ENCODE measurements at places on chromosomes 12 and 14.

DNA sequence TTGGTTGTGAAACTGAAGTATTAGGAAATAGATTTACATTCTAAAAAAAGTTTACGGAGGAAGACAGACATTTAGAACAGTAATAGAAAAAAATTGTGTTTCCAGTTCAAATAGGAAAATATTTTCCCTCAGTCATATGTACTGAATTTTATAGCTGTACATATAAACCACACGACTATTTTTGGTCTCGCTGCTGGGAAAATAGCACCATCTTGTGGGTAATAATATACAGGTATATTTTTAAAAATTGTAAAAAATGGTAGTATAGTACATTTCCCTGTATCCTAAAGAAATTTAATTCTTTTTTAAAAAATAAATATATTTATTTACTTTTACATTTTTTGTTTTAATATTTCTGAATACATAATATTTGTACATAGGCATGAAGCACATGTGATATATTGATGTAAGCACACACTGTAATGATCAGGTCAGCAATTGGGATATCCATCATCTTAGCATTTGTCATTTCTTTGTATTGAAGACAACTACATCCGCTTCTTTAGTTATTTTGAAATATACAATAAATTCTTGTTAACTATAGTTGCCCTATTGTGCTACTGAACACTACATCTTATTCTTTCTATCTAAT is 168.6 kb downstream of the ALX1 start:
- no peak for DNase-seq

DNA sequence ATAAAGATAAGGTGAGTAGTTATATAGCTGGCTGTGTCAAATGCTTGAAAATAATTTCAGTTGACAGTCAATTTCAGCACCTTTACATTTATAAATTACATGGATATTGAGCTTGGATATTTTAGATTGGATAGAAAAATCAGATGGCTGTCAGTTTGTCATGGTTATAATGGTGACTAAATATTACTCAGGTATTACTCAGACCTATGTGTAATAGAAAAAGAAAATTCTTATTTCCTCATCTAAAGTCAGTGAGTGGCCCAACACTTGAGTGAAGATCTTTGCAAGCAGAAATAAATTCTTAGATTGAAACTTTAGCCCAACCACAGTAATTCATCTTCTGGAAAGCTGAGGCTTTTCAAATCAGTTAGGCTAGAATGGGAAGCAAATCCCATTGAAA is 354.4 kb downstream of the NAV3 start:
- DNase-seq: no peak

DNA sequence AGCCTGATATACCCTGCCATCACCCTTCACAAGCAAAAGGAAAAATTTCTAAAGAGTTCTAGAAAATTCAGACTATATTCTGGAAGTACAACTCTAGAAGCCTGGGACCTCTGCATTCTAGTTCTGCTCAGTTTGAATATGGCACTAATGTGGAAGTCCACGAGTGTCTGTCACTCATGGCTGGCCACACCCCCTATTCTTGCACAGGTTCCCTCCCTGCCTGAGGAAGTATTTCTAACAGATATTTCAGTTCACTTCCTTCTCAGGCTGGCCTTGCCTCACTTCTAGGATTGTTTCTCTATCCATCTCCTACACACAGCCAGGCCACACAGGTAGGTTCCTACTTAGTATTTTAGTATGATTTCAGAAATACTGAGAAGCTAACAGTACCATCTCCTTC is 67.4 kb downstream of the PHLDA1 start:
- no peak for DNase-seq

- no peak for DNase-seq
Observed at GRCh38 chr12:112716099-112717093, 75.2 kb upstream of the RPH3A start.

- no peak for DNase-seq
Observed at GRCh38 chr12:13154027-13154538, 42.4 kb upstream of the EMP1 start.

- DNase-seq: no peak
Observed at GRCh38 chr14:84541018-84541417, 988.9 kb upstream of the FLRT2 start.

DNA sequence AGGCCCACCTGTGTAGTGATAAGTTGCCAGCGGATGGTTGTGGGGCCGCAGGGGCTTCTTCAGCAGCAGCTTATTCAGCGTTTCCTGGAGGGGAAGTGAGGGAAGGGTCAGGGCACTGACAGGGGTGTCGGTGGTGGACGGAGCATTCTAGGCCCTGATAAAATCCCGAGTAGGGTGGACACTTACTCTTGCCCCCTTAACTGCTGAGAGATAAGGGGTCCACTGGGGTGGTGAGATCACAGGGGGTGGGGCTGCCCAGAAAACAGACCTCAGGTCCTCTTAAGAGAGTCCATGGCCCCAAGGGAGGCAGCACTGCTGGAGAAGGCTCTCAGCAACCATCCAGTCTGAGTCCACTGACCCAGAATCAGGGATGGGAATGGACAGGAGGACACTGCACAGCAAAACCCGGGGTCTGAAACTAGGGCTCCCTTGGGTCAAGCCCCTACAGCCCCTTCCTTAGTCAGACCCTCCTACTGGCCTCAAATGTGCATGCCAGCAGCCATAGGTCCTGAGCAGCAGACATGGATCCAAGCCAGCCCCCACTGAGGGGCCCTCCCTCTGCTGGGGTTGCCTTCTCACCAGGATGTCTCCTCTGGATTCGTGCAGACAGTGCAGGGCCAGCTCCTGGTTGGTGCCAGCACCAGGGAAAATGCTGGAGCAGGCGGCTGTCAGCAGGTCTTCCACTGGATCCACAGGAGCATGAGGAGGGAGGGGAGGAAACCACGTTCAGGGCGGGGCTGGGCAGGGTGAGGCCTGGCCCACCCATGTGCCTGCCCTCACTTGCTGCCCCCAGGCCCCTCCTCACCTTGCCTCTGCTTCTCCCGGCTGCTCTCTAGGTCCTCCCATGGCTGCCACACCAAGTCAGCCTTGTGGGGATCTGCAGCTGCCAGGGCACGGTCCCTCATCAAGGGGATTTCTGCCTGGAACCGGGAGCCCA is 12.1 kb upstream of the PNMA1 start:
- no peak for DNase-seq

DNA sequence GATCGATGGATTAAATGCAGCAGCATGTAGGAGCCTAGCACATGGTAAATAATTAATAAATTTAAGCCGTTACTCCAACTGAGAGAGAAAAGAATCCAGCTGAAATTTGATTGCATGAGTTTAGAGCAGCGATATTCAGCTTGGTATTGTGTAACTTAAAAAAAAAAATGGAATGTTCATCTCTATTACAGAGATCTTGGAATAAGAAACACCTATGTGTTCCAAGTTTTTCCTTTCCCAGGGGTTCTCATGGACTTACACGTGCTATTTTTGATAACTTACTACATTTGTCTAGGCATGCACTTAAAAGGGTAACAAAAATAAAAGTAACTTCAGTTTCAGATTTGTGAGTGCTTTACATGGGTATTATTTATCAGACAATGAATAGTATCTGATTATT is 122.8 kb downstream of the RASSF9 start:
- DNase-seq: no peak

Measured in stimulated activated CD4-positive, alpha-beta T cell treated with anti-CD3 and anti-CD28 coated beads, Interleukin-15, amount 100 ng/mL, for 1 hour (primary cell).